ENCODE measurements at places on chromosomes 16 and 17. TPM values are rescaled to one million over a fixed set of nuclear protein-coding genes. Genes with fewer than 3 reads are reported as not detected.

DNA sequence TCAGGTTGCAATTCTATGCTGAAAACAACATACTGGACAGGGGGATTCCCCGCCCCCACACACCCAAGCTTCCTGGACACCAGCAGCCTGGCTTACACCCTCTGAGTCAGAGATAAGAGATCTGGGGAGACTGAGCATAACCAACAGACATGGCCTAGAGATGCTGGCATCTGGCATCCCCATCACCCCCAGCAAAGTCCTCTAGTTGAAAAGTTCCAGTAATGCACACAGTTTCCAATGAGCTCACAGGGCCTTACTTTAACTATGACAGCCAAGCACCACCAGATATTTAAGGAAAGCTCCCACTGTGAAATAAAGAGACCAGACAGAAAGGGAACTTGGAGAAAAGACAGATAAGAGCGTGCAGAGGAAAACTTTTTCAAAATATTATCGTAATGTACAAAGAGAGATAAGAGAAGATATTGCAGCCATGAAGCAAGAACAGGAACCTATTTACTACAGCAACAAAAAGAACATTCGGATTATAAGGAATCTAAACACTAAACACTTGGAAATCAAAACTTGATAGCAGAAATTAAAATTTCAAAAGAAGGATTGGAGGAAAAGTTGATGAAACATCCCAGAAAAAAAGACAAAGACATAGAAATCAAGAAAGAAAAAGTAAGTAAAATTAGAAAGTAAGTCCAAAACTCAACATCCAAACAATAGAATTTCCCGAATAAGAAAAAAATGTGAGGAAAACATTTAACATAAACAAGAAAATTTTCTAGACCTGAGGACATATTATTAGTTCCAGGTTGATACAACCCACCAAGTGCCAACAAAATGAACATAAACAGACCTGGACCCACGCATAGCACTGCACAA lies 17.2 kb upstream of the ALOX15 start:
- peak; percentile 28 for DNase-seq

DNA sequence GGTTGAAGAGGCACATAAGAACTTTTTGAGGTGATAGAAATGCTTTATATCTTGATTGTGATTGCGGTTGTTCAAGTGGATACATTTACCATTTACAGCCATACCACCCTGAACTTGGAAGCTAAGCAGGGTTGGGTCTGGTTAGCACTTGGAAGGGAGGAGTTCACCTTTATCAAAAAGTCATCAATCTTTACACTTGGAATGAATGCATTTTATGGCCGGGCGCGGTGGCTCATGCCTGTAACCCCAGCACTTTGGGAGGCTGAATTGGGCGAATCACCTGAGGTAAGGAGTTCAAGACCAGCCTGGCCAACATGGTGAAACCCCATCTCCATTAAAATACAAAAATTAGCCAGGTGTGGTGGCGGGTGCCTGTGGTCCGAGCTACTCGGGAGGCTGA lies 9.5 kb upstream of the GJD3 start:
- no peak for DNase-seq

DNA sequence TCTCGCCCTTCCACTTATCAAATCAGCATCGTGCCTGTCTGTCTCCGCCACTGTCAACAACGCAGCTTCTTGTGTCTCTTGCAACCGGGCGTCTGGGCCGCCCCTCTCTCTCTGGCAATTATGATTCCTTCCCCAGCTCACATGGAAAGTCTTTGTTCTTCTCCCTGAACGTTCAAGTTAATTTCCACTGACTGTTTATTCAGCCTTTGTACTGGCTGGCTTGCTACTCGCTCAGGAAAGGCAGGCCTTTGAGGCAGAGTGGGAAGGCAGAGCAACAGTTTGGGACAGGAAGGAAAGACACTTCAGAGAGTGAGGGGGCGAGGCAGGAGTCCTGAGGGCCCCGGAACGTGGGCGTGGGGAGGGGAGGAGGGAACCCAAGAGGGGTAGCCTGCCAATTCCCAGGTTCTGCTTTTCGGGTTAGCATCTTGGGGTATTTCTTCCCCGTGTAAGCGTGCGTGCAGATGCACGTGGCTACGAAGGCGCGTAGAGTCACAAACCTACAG lies 50.8 kb downstream of the AKAP1 start:
- no peak for DNase-seq

DNA sequence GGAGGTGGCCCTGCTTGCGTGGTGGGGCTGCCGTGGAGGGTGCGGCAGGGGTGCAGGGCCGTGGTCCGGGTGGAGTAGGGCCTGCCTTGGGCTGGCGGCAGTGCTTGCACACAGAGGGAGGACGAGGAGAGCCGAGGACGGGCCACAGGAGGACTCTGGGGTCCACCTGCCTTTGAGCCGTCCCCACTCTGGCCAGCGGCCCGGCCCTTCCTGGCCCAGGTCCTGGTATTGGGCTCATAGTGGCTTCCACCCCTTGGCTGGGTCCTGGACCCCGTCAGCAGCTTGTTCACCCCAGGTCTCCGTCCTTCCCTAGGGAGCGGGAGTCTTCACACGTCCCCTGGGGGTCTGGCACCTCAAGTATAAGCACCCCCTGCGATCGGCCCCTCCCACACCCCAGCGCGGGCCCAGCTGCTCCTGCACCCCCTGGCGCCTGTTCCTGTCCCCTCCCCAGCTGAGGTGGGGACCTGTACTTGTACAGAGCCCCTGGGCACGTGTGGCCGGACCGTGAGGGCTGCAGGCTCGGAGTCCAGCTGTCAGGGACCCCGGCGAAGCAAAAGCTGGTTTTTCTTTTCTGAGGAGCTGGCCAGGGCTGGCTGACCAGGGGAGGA lies 40.1 kb downstream of the SOX8 start:
- DNase-seq, result no peak

DNA sequence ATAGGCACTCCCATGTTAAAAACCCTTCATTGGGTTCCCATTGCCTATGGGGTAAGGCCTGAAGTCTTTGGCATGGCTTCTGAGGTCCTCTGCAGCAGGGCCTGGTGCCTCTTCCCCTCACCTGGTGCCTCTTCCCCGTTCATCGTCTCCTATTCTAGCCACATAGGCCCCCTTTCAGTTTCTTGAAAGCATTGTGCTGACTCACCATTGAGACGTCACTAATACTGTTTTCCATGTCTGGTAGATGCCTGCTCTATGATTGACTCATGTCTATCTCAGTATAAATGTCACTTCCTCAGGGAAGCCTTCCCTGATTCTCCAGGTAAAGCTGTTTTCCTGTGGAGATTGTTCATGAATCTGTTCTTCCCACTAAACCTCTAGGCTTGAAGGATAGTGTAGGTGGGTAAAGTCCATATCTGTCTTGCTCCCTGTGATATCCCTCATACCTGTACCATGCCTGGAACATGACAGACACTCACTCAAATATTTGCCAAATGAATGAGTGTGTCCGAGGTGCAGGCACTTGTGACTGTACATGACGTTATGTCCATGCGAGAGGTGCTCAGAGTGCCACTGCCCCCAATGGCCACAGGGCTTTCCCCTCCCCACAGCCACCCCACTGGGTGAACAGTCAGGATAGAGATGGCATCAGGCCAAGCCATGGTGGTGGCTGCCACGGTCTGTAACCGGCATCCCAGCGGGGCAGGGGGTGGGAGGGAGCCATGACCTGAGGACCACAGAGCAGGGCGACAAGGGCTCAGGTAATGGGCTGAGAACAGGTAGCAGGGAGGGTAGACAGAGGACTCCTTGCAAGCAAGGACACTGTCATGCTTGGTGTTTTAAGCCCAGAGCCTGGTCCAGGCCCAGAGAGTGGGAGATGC lies 85.2 kb upstream of the FAM20A start:
- no peak for DNase-seq

GRCh38 chr16:8278031-8278580 lies 312.2 kb downstream of the TMEM114 start:
- no peak for DNase-seq

DNA sequence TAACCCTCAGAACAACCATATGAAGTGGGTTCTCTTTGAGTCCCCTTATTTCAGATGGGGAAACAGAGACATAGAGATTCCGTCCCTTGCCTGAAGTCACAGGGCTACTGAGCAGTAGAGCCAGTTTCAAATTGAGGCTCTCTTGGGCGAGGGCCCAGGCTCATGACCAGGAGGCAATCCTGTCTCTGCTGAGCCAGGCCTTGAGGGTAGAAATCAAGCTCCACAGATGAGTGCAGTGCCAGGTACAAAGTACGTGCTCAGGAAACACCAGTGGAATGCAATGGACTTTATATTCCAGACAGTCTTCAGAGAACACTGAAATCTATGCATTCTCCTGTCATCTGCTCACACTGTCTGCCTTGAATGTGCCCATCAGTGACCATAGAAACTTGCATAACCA lies 291.7 kb upstream of the MAF start:
- DNase-seq, result no peak

- no peak for DNase-seq
Observed at GRCh38 chr17:31462261-31462660, 70.8 kb downstream of the RAB11FIP4 start.

NAGS gene
- total RNA-seq, result 0.78 TPM

RNF222 gene
- 0.24 TPM for total RNA-seq

MYO15B gene
- total RNA-seq, result 26.9 TPM

CLDN6 gene
- total RNA-seq, result not detected

CACNG5 gene
- not detected for total RNA-seq

CANT1 gene
- 78.5 TPM for total RNA-seq

PSMC3IP gene
- total RNA-seq, result 19.2 TPM
